ENCODE measurements at places on chromosomes 11 and 22.

DNA sequence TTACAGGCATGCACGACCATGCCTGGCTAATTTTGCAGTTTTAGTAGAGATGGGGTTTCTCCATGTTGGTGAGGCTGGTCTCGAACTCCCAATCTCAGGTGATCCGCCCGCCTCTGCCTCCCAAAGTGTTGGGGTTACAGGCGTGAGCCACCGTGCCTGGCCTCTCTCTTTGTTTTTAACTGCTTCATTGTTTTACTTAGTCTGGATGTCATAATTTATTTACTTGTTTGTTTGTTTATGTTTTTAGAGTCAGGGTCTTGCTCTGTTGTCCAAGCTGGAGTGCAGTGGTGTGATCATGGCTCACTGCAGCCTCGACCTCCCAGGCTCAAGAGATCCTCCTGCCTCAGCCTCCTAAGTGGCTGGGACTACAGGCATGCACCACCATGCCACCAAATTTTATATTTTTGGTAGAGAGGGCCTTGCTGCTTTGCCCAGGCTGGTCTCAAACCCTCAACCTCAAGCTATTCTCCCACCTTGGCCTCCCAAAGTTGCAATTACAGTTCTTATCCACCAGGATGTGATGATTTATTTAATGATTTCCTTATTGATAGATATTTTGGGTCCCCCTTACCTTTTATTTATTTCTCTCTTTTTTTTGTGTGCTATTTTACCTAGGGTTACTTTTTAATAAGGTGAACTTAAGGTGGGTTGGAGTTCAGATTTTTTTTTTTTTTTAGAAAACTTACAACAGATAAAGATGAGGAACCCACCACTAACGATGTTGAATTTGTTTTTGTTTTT is 52.6 kb upstream of the ADA2 start:
- no peak for DNase-seq

DNA sequence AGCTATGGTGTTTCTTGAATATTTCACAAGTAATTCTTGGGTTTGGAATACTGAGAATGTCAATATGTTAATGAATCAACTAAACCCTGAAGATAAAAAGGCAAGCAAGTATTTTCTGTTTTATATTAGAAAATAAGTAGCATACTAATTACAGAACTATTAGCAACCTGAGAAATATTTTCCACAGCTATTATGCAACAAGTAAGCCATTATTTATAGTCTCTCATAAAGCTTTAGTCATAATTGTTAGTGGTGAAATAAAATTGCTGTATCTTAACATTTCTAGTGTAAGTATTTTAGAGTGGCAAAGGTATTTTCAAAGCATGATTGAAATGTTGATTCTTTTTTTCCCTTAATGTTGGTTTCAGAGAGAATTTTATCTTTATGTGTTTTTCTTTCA is 53.3 kb downstream of the FAR1 start:
- DNase-seq = no peak

GRCh38 chr11:121587182-121587581 is 134.4 kb upstream of the SORL1-AS1 start:
- DNase-seq = no peak

GRCh38 chr11:9973921-9974320 is 310.0 kb downstream of the SWAP70 start:
- DNase-seq = no peak

- no peak for DNase-seq
Measured at GRCh38 chr11:110299006-110299785, 2.8 kb upstream of the RDX start.

- DNase-seq = no peak
Measured at GRCh38 chr11:70176940-70177689, 26.0 kb upstream of the FADD start.

- peak; percentile 32 for DNase-seq
Measured at GRCh38 chr11:93059117-93059957, 89.9 kb downstream of the MTNR1B start.

GRCh38 chr11:46242041-46242951 is 35.2 kb upstream of the CREB3L1 start:
- no peak for DNase-seq

- DNase-seq = no peak
Measured at GRCh38 chr11:75249704-75250103, 9.1 kb downstream of the TPBGL start.

- no peak for DNase-seq
Measured at GRCh38 chr11:64100782-64101353, 65.0 kb downstream of the MACROD1 start.

GRCh38 chr11:7417328-7417727 is 68.0 kb upstream of the OLFML1 start:
- DNase-seq = no peak

DNA sequence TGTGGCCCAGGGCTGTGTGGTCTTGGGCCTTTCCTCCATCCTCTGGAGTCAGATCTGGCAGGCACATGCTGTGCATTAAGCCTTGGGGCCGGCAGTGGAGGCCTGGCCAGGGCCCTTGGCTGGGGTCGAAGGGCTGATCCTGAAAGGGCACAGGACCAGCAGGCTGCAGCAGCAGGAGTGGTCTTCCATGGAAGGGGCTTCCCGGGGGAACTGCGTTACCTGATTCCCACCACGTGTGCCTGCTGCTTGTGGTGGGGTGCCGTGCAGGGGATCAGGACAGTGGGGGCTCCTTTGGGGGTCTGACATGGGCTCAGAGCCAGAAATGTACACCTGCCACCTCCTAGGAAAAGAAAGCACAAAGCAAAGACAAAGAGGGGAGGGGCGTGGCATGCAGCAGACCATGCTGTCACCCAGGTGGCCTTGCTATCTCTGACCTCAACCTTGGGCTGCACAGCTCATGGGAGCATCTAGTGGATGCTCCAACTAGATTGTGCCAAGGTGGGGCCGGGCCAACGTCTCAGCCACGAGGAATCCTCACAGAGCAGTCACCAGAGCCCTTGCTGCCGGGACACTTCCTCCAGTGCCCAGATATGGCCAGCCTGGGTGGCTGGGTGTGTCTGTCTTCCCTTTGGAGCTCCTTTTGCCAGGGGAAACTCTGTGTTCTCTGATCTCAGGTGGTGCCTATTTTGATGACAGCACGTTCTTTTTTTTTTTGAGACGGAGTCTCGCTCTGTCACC is 17.9 kb upstream of the YPEL1 start:
- DNase-seq = no peak

GRCh38 chr22:32185821-32186220 is 19.1 kb downstream of the RFPL2 start:
- DNase-seq = no peak

DNA sequence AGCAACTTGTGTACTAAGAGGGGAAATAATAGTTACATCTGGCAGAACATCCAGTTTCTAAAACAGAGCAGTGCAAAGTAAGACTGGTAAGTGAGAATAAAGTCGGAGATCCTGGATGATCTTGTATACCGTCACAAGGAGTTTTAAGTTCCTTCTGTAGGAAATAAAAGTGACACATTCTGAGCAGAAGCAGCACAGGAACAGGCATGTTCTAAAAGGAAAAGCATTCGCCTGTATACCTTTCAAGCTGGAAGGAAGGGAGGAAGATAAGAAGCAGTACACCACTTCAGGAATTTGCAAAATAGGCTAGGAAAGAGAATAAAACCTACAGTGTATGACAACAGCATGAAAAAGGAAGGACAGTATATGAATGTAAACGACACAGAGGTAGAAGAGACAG is 106.2 kb upstream of the TP53AIP1 start:
- no peak for DNase-seq

DNA sequence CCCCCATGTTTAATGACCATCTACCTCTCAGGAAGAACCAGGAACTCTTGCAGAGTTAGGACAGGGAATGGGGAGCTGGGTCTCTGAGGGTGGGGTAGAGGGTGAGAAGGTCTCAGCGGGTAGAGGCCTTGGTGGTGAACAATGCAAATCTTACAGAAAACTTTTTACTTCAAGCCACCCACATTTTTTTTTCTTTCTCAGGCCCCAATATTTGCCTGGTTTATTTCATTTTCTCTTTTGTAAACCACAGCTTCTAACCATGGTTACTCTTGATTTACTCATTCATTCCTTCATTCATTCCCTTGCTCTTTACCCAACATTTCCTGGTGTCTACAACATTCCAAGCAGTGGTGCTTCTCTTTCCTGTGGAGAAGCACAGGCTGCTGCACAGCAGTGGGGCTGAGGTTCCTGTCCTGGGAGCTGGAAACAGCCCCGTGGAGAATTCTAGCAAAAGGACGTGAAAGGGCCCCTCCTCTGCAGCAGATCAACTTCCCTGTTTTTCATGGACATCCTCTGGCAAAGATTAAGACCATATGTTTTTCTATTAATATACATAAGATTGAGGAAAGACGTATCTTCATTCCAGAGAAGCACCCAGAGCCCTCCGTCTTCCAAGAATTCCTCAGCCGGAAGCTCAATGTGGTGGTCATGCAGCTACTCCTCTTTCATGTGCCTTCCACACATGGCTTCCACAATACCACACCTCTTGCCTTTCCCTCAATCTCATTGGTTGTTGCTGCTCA is 224.4 kb upstream of the SESN3 start:
- no peak for DNase-seq

- no peak for DNase-seq
Measured at GRCh38 chr11:75499423-75500190, 26.1 kb downstream of the GDPD5 start.

GRCh38 chr11:20654038-20654437 is 15.3 kb upstream of the NELL1 start:
- no peak for DNase-seq

GRCh38 chr22:19002684-19003038 is 66.6 kb upstream of the PRODH start:
- no peak for DNase-seq

DNA sequence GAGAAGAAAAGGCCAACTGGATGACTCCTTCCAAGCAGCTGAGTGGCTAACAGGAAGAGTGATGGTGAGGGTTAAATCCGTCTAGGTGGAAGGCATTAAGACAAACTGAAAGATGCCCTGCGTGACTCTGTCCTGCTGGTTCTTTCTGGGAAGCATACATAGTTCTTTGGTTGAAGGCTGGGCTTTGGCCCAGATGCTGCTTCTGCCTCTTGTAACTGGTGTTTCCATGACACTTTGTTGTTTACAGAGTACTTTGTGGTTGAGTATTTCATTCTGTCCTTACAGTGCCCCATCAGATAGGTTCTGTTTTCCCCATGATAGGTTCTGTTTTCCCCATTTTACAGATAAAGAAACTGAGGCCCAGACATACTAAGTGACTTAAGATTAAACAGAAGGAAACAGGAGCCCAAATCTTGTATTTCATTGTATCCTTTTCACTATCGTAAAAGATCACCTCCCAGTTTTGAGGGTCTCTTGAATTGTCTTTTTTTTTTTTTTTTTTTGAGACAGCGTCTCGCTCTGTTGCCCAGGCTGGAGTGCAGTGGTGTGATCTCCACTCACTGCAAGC is 124.3 kb upstream of the RASSF10 start:
- no peak for DNase-seq

DNA sequence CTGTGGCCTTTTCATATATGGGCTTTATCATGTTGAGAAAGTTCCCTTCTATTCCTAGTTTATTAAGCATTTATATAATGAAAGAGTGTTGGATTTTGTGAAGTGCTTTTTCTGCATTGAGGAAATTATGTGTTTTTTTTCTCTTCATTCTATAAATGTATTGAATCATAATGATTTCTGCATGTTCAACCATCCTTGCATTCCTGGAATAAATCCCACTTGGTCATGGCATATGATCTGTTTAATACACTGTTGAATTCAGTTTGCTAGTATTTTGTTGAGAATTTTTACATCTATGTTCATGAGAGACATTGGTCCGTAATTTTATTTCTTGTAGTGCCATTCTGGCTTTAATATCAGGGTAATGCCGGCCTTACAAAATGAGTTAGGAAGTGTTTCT is 25.8 kb downstream of the PIM3 start:
- no peak for DNase-seq

GRCh38 chr11:133323354-133323753 is 208.9 kb downstream of the OPCML start:
- DNase-seq = no peak

- DNase-seq = no peak
Measured at GRCh38 chr11:118841469-118842242, 42.0 kb upstream of the CXCR5 start.

DNA sequence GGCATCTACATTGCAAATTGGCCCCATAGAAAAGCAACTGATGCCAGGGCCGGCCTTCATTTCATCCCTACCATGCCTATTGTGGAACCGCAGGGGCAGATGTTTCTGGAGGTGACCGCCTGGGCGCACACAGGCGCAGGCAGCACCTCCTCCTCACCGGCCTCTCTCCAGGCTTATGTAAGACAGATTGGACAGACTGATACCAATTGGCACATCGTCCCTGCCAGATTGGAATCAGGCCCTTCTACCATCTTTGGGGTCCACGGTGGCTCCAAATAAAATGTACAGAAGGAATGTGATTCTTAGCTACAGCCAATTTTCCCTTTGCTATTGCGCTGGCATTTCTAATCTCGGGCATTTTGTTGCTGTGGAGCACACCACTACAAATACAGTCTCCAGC is 732.6 kb downstream of the NTM start:
- DNase-seq = no peak

DNA sequence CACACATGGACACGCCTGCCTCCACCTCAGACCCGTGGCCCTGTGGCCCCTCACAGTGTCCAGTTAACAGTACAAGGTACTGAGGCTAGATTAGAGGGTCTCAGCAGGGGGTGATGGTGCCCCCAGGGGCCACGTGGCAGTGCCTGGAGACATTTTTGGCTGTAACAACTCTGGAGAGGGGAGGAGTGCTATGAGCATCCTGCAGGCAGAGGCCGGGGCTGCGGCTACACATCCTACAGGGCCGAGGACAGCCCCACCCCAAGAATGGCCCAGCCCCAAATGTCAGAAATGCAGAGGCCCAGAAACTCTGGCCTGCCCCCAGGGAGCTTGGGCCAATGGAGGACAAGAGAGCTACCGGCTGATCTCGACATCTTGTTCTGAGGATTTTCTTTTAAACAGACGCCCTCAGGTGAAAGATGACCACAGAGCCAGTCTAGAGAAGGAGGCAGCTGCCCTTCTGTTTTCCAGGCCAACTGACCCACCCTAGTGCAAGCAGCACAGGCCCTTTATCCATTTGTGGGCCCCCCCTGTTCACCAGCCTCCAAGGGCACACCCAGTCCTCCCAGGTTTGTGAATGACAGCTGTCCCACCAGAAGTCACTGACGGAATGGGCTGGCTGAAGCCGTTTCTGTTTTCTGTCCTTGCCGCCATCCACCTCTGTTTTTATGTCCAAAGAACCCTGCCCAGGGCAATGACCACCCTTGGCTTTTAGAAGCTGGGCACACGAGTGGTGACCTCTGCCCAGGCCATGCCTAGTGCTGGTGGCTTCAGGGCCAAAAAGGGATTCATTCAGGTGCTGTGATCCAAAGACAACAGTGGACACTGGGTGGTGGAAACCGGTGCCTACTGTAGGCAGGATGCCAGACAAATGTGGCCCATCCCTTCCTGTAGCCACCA is 85.2 kb upstream of the LINC01488 start:
- DNase-seq = no peak

Measured in brain pericyte (primary cell).